ENCODE measurements at places on chromosomes 1 and 21.

- DNase-seq: no peak
Measured at GRCh38 chr1:241163363-241163762, 193.6 kb downstream of the RGS7 start.

DNA sequence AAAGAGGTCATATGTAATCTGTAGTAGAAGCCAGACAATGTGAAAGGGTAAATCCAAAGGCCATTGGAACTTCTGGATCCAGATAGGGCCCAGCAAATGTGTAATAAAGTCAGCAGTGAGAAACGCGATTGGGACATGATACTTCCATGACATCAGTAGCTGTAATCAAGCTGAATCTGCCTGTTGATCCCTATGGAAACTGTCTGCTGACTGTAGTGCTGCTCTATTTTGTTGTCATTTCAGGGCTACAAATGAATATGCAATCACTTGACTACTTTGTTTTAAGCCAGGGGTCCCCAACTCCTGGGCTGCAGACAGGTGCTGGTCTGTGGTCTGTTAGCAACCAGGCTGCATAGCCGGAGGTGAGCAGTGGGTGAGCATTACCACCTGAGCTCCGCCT lies 46.0 kb upstream of the RHOU start:
- DNase-seq: no peak

GRCh38 chr1:34884961-34885360 lies 25.4 kb upstream of the SMIM12 start:
- peak; percentile 21 for DNase-seq

GRCh38 chr1:184634296-184634695 lies 120.4 kb downstream of the EDEM3 start:
- no peak for DNase-seq

- no peak for DNase-seq
Measured at GRCh38 chr1:30982937-30983336, 74.4 kb upstream of the SDC3 start.

GRCh38 chr1:212722270-212722957 lies 22.8 kb upstream of the BATF3 start:
- DNase-seq: peak; percentile 12

DNA sequence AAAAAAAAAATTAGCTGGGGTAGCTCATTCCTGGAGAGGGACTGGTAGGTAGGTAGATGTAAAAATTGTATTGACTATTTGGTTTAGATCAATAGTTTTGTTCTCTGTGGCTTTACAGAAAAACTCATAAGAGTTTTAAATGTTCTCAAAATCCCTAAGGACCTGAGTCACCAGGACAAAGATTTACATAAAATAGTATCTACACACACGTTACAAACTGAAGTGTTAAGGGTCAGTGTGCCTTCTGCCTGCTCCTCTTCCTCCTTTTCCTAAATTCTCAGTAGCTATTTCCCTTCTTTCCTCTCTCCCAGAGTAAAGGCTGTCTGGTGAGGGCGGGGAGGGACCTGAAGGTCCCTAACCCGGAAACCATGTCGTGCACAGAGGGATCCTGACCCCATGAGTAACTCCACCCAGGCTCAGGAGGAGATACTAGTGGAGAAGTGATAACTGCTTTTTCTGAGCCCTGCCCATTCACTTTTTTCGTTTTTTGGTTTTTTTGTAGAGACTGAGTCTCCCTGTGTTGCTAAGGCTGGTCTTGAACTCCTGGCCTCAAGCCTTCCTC lies 8.1 kb downstream of the PLEKHM2 start:
- DNase-seq: no peak

DNA sequence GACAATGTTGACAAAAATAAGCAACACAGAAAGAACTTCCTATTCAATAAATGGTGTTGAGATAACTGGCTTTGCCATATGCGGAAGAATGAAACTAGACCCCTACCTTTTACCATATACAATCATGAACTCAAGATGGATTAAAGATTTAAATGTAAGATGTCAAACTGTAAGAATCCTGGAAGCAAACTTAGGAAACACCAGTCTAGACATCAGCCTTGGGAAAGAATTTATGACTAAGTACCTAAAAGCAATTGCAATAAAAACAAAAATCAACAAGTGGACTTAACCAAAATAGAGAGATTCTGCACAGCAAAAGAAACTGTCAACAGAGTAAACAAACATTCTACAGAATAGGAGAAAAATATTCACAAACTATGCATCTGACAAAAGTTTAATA lies 16.1 kb upstream of the CLDN8 start:
- DNase-seq: no peak

- no peak for DNase-seq
Measured at GRCh38 chr21:18251065-18251464, 6.4 kb downstream of the CHODL start.
